Activated T-helper 2 cell treated with anti-CD3 and anti-CD28 coated beads, Interferon-gamma antibody, Interleukin-2, Interleukin-4, amounts not matched to agents 10 μg/mL and 5 μg/mL and 100 μg/mL, durations not matched to agents 14 hours and 24 hours and 36 hours (primary cell): ENCODE measurements at places on chromosomes 2 and 18.

DNA sequence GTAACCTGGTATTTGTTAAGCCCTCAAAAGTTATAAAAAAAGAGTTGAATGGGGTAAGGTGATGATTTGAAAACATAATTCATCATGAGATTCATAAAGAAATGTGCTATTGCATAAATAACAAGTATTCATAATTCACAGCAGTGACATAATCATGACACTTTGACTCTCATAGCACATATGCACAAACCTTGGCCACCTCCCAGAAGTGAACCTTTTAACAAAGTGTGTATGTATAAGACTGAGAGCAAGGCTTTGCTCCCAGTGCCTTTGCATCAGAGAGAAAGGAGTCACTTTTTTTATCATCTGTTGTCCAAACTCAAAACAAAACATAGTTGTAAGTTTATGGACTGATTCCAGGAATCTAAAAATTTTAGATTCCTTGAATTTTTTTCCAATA is 15.0 kb upstream of the HTR2B start:
- DNase-seq, result no peak
- no peaks in the 10 kb centered on the region for H3K27me3 ChIP-seq
- no peak overlapping the region for H3K4me3 ChIP-seq
- H3K4me1 ChIP-seq, result no peaks in the 10 kb centered on the region
- no peak overlapping the region for H3K27ac ChIP-seq

DNA sequence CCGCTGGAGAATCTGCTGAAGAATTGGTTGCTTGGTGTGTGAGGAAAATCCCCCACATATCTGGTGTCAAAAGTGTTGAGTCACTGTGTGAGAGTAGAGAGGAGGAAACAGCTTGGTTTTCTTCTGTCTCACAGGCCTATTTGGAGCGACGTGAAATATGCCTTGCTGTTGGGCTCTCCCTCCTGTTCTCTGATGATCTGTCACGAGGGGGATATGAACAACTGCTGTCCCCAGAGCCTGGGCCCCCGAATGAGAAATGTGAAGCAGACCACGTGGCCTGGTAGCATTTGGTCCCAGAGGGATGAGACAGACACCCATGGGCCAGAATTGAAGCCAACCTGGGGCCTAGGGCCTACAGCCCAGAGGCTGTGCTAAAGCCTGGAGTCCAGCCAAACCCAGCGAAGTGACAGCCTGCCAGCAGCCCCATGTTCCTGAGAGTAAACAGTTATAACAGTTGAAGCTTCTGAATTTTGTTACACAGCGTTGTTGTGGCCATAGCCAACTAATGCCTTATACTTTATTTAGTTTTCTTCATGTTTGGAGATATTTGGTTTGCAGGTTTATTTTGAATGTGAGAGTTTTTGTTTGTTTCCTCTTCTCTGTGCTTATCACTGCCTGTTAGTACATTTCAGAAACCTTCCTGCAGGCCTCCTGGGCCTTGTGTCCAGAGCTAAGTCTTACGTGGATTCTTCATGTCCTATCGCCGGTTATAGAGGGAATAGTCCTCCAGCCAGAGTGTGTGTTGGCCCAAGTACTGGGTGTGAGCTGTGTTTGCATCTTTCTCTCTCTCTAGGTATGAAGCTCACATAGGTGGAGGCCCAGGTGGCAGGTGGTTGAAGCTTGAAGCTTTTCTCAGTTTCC is 18.7 kb upstream of the COLEC12 start:
- H3K4me1 ChIP-seq, result peaks cover 5% of the 10 kb centered on the region
- no peak overlapping the region for H3K4me3 ChIP-seq
- H3K27ac ChIP-seq, result no peak overlapping the region
- no peaks in the 10 kb centered on the region for H3K36me3 ChIP-seq

GRCh38 chr2:20071397-20072383 is 20.3 kb upstream of the LAPTM4A start:
- no peaks in the 10 kb centered on the region for H3K4me1 ChIP-seq
- H3K36me3 ChIP-seq, result no peaks in the 10 kb centered on the region
- DNase-seq, result no peak

DNA sequence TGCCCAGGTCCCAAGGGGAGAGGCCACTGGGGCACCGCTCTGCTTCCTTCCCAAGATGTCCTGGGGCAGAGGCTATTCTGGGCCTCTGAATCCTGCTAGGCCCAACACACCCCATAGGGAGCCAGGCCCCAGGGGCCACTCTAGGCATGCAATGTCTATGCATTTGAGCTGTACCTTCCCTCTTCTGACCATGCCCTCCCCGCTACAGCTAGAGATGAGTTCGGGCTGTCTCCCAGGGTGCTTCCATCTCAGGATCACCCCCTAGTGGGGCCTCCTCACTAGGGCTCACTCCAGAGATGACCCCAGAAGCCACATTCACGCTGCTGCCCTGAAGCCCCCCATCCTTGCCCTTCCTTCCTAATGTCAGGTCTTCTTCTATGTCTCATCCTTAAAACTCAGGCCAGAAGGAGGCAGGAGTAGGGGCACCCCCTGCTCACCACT is 54.4 kb downstream of the TNS1 start:
- H3K36me3 ChIP-seq, result no peaks in the 10 kb centered on the region
- H3K4me1 ChIP-seq, result no peaks in the 10 kb centered on the region
- no peak for DNase-seq
- no peak overlapping the region for H3K4me3 ChIP-seq
- H3K27me3 ChIP-seq, result peaks cover 16% of the 10 kb centered on the region

- H3K36me3 ChIP-seq, result no peaks in the 10 kb centered on the region
- no peaks in the 10 kb centered on the region for H3K4me1 ChIP-seq
- H3K27ac ChIP-seq, result no peak overlapping the region
- no peak overlapping the region for H3K4me3 ChIP-seq
Observed at GRCh38 chr2:5664278-5664681, 27.9 kb upstream of the SOX11 start.

GRCh38 chr2:233967164-233967563 is 50.0 kb downstream of the TRPM8 start:
- H3K4me1 ChIP-seq, result peaks cover 5% of the 10 kb centered on the region
- no peak for DNase-seq
- H3K27ac ChIP-seq, result no peak overlapping the region
- no peaks in the 10 kb centered on the region for H3K36me3 ChIP-seq

DNA sequence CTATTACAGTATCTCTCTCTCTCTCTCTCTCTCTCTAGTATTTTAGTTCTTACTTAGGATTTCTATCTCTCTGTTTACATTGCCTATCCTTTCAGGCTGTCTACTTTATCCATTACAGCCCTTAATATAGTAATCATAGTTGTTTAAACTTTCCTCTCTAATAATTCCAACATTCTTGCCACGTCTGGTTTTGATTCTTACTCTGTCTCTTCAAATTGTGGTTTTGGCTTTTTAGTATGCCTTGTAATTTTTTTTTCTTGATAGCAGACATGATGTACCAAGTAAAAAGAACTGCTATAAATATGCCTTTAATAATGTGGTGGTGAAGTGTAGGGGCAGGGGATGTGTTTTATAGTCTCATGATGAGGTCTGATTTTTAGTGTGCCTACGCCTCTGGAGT is 1809.5 kb upstream of the CELF4 start:
- no peak overlapping the region for H3K4me3 ChIP-seq
- H3K36me3 ChIP-seq, result no peaks in the 10 kb centered on the region
- H3K27ac ChIP-seq, result no peak overlapping the region
- no peak for DNase-seq
- no peaks in the 10 kb centered on the region for H3K4me1 ChIP-seq

GRCh38 chr2:144120487-144120886 is 399.4 kb downstream of the ZEB2 start:
- no peak for DNase-seq
- no peak overlapping the region for H3K27ac ChIP-seq
- no peak overlapping the region for H3K4me3 ChIP-seq
- H3K27me3 ChIP-seq, result no peaks in the 10 kb centered on the region
- H3K36me3 ChIP-seq, result peaks cover 7% of the 10 kb centered on the region

GRCh38 chr2:123303731-123304130 is 721.4 kb upstream of the CNTNAP5 start:
- H3K4me1 ChIP-seq, result no peaks in the 10 kb centered on the region
- no peak for DNase-seq
- H3K27me3 ChIP-seq, result no peaks in the 10 kb centered on the region
- no peak overlapping the region for H3K27ac ChIP-seq
- H3K4me3 ChIP-seq, result no peak overlapping the region

- H3K36me3 ChIP-seq, result no peaks in the 10 kb centered on the region
- peaks cover 15% of the 10 kb centered on the region for H3K27me3 ChIP-seq
- no peaks in the 10 kb centered on the region for H3K4me1 ChIP-seq
Observed at GRCh38 chr2:149487189-149487588, 100.4 kb downstream of the MMADHC start.

- no peaks in the 10 kb centered on the region for H3K4me1 ChIP-seq
- no peak for DNase-seq
- no peaks in the 10 kb centered on the region for H3K27me3 ChIP-seq
- H3K36me3 ChIP-seq, result peaks cover 21% of the 10 kb centered on the region
Observed at GRCh38 chr2:23746141-23746863, 180.6 kb downstream of the ATAD2B start.
